ENCODE measurements at places on chromosomes 1 and 21.

GRCh38 chr21:23853796-23854379 is 1753.4 kb downstream of the MRPL39 start:
- H3K4me3 ChIP-seq: no peak overlapping the region
- no peak overlapping the region for H3K27ac ChIP-seq
- no peaks in the 10 kb centered on the region for H3K36me3 ChIP-seq
- no peaks in the 10 kb centered on the region for H3K4me1 ChIP-seq

DNA sequence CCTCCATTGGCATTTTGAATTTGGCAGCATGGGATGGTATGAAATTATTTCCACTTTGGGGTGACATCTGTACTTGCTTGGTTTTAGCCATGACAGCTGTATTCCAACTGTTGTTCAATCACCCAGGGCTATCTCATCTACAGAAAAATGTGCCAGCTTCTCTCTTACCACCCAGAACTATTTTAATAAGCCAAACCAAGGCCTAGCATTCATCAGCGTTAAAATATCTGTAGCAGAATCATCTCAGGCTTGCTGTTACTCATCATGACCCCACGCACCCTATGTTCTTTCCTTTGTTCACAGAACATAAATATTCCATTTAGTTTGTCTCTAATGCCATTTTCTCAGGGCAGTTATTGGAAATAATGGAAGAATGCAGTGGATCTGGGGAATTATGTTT is 49.8 kb downstream of the GIPC2 start:
- H3K27ac ChIP-seq: no peak overlapping the region
- H3K27me3 ChIP-seq: no peaks in the 10 kb centered on the region
- H3K4me3 ChIP-seq: no peak overlapping the region
- H3K36me3 ChIP-seq: no peaks in the 10 kb centered on the region
- no peaks in the 10 kb centered on the region for H3K4me1 ChIP-seq
- no peak for DNase-seq

- no peaks in the 10 kb centered on the region for H3K4me1 ChIP-seq
- H3K4me3 ChIP-seq: no peak overlapping the region
- peaks cover 3% of the 10 kb centered on the region for H3K27me3 ChIP-seq
- H3K36me3 ChIP-seq: no peaks in the 10 kb centered on the region
- no peak for DNase-seq
- no peak overlapping the region for H3K27ac ChIP-seq
Measured at GRCh38 chr1:182446033-182446669, 3.8 kb upstream of the RGSL1 start.

- H3K4me1 ChIP-seq: no peaks in the 10 kb centered on the region
- no peak for DNase-seq
- H3K27me3 ChIP-seq: no peaks in the 10 kb centered on the region
- H3K4me3 ChIP-seq: no peak overlapping the region
Measured at GRCh38 chr1:178224358-178224757, 130.5 kb downstream of the RASAL2 start.

DNA sequence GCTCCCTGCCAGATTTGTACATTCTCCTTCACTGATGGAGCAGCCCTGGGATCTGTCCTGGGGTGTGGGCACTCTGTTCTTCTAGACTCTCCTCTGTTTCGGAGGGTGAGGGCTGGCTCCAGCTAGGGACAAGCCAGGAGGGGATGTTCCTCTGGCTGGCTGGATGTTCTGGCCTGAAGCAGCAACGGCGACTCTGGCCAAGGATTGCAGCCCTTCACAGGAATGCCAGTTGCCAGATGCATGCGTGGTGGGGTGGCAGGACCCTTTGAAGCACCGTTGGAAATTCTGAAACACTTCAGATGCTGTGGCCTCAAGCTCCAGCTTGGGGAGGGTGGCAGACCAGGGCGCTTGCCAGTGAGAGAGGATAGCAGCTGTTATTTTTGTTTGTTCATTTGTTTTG is 210.9 kb downstream of the TRABD2B start:
- no peak overlapping the region for H3K27ac ChIP-seq
- no peak overlapping the region for H3K4me3 ChIP-seq
- H3K4me1 ChIP-seq: peaks cover 21% of the 10 kb centered on the region
- DNase-seq: no peak
- H3K27me3 ChIP-seq: peaks cover 12% of the 10 kb centered on the region
- no peaks in the 10 kb centered on the region for H3K36me3 ChIP-seq

- H3K4me1 ChIP-seq: no peaks in the 10 kb centered on the region
- H3K4me3 ChIP-seq: no peak overlapping the region
- H3K27me3 ChIP-seq: no peaks in the 10 kb centered on the region
- no peak for DNase-seq
- H3K27ac ChIP-seq: no peak overlapping the region
Measured at GRCh38 chr1:118047006-118047649, 117.6 kb downstream of the WDR3 start.

DNA sequence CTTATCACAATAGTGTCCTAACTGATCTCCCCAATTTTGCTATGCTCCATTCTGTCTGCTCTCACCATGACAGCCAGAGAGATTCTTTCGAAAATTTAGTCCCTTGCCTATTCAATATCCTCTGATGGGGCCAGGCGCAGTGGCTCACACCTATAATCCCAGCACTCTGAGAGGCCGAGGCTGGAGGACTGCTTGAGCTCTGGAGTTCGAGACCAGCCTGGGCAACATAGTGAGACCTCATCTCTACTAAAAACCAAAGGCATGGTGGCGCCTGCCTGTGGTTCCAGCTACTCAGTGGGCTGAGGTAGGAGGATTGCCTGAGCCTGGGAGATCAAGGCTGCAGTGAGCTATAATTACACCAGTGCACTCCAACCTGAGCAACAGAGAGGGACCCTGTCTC is 16.1 kb upstream of the PDZK1IP1 start:
- H3K27ac ChIP-seq: no peak overlapping the region
- H3K4me3 ChIP-seq: no peak overlapping the region
- H3K36me3 ChIP-seq: no peaks in the 10 kb centered on the region
- no peak for DNase-seq

DNA sequence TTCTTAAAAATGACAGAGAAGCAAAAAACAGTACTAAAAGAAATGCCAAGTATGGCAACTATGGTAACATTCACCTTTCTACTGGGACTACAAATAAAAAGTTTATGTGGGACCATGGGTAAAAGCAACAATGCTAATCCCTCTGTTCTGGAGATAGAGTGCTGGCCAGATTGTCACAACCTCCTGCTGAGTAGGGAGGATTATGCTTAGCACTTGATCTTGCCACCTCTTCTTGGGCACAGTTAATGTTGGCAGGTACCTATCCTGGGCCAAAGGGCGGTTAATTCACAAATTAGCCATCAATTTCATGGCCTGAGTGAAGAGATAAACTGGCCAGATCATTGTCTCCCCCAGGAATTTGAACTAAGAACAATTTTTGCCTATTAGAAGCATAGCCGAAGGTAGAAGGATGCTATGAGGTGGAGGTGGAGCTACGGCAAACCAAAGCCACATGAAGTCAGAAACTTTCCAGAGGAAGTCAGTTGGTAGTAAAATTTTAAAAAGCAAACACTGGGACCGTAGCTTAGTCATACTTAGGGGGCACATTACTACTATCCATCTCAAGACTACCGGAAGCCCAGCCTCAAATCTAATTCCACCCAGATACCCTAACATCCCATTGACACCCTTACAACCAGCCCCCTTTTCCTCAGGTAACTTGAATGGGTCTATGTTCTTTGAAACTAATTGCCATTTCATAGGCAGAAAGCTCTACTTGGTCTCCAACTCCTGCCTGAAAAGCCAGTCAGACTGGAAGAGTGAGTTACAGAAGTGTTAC is 2.7 kb downstream of the SCYL3 start:
- peaks cover 29% of the 10 kb centered on the region for H3K4me1 ChIP-seq
- DNase-seq: no peak
- H3K27ac ChIP-seq: peak overlapping the region; percentile 96
- H3K4me3 ChIP-seq: peak overlapping the region; percentile 85
- H3K36me3 ChIP-seq: peaks cover 14% of the 10 kb centered on the region
- H3K27me3 ChIP-seq: peaks cover 3% of the 10 kb centered on the region

DNA sequence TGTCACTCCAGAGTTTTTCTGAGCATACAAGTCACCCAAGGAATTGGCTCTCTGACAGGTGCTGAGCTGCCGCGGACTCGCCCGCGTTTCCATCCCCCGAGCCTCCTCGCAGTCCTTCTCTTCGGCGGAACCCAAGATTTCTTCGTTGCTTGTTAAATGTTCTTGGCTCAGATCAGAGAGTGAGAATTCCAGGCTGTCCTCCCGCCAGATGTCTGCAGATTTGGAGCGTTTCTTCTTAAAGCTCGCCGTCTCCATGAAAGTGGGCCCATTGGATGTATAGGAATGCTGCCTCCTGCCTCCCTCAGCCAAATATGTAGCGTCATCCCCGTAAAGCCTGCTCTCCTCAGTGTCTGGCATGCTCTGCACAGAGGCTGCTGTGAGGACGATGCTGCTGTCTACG is 77.8 kb downstream of the TIAM1 start:
- H3K27me3 ChIP-seq: no peaks in the 10 kb centered on the region
- no peak for DNase-seq
- H3K36me3 ChIP-seq: peaks cover 14% of the 10 kb centered on the region
- no peak overlapping the region for H3K4me3 ChIP-seq

- no peak overlapping the region for H3K4me3 ChIP-seq
- no peaks in the 10 kb centered on the region for H3K36me3 ChIP-seq
- DNase-seq: no peak
- peaks cover 7% of the 10 kb centered on the region for H3K4me1 ChIP-seq
- no peak overlapping the region for H3K27ac ChIP-seq
Measured at GRCh38 chr1:121414905-121415304, 230.1 kb downstream of the SRGAP2C start.

DNA sequence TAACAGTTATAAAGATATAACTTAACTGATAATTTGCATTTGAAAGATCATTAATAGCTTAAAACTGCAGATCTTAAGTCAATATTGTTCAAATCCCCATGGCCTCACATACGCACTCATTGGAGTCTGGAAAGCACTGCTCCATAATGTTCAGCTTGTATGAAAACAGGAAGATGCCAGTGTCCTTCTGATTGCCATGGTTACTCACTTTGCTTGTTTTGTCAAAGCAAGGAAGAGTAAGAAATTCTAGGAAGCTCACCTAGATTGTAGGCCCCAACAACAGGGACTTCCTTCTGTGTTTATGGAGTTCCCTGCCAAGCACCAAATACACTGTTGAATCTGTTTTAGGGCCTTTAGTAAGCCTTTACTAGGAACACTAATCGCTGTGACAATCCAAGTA is 10.9 kb downstream of the GAS5 start:
- H3K4me3 ChIP-seq: no peak overlapping the region
- no peak for DNase-seq
- H3K36me3 ChIP-seq: peaks cover 38% of the 10 kb centered on the region
- H3K4me1 ChIP-seq: peaks cover 4% of the 10 kb centered on the region
- H3K27ac ChIP-seq: no peak overlapping the region
- no peaks in the 10 kb centered on the region for H3K27me3 ChIP-seq

- peak overlapping the region; percentile 96 for H3K27ac ChIP-seq
- H3K27me3 ChIP-seq: no peaks in the 10 kb centered on the region
Measured at GRCh38 chr1:25996966-25997827, 666 bp downstream of the PAFAH2 start.

GRCh38 chr1:87028576-87028975 is 114.1 kb downstream of the HS2ST1 start:
- DNase-seq: no peak
- peaks cover 4% of the 10 kb centered on the region for H3K4me1 ChIP-seq
- no peak overlapping the region for H3K27ac ChIP-seq
- H3K4me3 ChIP-seq: no peak overlapping the region

DNA sequence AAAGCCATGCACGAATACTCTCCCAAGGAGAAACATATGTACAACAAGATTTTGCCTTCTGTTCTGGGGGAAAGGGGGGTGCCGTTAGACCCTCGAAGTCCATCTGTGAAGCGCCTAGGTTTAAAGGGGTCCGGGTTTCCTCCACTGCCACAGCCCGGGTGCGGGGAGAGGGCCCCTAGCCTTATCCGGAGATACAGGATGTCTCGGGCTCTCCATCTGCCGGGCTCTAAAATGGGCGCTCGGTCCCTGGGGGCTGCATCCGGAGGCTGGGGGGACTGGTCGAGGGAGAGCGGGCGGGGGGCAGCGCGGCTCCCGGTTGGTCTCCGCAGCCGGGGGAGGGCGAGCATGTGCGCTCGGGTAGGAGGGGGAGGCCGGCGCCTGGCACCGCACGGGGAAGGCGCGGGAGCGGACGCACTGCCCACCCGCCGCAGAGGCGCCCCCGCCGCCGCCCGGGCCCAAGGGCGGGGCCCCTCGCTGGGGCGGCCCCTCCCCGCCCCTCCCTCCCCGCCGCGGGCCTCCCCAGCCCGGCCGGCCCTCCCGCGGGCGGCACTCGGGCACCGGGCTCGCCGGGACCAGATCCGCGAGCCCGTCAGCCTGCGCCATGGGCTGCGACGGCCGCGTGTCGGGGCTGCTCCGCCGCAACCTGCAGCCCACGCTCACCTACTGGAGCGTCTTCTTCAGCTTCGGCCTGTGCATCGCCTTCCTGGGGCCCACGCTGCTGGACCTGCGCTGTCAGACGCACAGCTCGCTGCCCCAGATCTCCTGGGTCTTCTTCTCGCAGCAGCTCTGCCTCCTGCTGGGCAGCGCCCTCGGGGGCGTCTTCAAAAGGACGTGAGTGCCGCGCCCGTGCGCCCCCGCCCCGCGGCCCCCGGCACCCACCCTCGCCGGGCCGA is 63.1 kb downstream of the ELK4 start:
- no peak overlapping the region for H3K27ac ChIP-seq
- H3K27me3 ChIP-seq: peaks cover 77% of the 10 kb centered on the region
- no peaks in the 10 kb centered on the region for H3K36me3 ChIP-seq
- H3K4me3 ChIP-seq: peak overlapping the region; percentile 77
- peak; percentile 67 for DNase-seq

DNA sequence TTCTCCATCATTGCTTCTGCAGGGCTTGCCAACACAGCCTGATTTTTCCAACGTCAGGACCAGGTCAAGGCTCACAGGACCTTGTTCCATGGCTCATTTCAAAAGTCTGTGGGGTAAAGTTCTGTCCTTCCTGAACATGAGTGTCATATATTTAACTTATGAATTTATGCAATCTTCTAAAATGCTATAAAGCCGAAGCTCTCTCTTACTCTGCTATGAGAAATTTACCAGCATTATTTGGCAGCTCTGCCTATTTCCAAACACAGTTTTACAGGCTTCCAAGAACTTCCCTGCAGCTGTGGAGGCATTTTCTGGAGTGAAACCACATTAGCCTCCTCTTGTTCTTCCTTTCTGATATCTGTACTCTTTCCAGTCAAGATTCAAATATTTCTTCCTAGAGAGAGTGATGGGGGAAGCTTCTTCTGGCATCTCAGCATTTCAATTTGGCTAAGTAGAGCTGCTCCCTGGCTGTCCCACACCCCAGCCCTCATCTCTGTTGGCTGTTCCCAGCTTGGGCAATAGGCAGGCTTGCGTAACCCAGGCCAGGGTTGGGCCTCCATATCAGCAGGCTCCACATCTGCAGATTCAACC is 15.6 kb upstream of the HMGCS2 start:
- peaks cover 64% of the 10 kb centered on the region for H3K4me1 ChIP-seq
- DNase-seq: no peak
- H3K27ac ChIP-seq: no peak overlapping the region
- H3K4me3 ChIP-seq: no peak overlapping the region
- no peaks in the 10 kb centered on the region for H3K36me3 ChIP-seq
- no peaks in the 10 kb centered on the region for H3K27me3 ChIP-seq

- H3K4me3 ChIP-seq: no peak overlapping the region
- no peaks in the 10 kb centered on the region for H3K36me3 ChIP-seq
- DNase-seq: no peak
- no peaks in the 10 kb centered on the region for H3K4me1 ChIP-seq
- H3K27ac ChIP-seq: no peak overlapping the region
Measured at GRCh38 chr21:28459193-28459592, 533.5 kb downstream of the LTN1 start.
